ENCODE measurements at places on chromosomes 11 and 22.

DNA sequence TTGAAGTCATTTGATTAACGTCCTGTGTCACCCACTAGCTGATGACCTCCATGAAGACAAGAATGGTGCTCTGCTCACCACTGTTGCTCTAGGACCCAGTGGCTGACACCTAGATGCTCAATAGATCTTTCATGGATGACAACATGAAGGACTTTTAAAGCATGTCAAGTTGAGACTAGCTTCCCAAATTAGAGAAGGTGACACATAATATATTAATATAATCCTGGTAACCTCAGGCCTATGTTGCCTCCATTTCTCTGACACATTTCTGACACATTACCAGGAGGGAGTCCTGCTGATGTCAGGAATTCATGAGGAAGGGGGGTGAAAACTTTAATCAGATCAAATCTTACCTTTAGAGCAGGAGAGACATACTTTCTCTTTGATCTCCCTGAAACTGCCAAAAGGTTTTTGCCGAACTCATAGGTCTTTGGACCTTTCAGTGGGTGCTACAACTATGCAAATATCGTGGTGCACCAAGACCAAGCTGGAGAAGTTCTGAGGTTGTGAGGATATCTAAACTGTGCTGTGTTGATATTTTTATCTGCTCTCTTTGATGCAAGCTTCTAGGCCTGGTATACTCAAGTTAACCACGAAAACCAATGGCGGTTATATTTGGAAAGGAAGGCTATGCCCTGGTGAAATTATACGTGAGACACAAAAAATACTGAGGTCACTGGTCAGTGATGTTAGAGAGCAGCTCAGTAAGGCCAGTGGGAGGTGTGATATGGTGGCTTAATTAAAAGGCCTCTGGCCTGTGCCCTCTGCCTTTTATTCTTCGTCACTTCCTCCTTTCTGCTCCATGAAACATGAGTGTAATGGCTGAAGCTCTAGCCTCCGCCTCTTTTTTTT lies 13.2 kb upstream of the AMPD3 start:
- no peak overlapping the region for H3K4me3 ChIP-seq
- H3K27ac ChIP-seq, result no peak overlapping the region
- H3K27me3 ChIP-seq, result no peaks in the 10 kb centered on the region
- DNase-seq, result no peak
- H3K4me1 ChIP-seq, result peaks cover 13% of the 10 kb centered on the region
- H3K36me3 ChIP-seq, result no peaks in the 10 kb centered on the region

DNA sequence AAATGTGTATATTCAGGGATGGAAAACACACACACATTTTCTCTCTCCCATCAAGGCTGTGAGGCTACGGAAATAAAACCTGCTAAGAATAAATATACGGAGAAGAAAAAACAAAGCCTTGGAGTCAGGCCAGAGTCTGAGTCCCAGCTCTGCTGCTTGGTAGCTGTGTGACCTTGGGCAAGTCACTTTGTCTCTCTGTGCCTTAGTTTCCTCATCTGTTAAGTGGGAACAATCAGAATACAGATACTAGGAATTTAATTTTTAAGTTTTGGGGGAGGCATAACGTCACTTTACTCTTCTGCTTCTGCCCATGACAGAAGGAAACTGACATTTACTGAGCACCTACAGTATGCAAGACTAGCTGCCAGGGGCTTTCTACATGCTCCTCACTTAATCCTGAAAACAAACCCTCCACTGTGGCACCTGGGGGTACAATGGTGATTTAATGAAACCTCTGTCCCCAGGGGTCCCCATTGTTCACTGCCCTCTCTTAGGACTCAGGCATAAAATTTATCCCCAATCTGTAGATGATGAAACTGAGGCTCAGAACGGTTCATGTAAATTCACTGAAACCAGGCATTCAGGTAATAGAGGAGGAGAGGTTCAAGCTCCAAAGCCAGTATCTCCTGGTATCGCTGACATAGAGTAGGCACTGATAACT lies 131.9 kb upstream of the SERPIND1 start:
- H3K36me3 ChIP-seq, result no peaks in the 10 kb centered on the region
- H3K4me3 ChIP-seq, result no peak overlapping the region
- H3K4me1 ChIP-seq, result no peaks in the 10 kb centered on the region
- no peak overlapping the region for H3K27ac ChIP-seq

DNA sequence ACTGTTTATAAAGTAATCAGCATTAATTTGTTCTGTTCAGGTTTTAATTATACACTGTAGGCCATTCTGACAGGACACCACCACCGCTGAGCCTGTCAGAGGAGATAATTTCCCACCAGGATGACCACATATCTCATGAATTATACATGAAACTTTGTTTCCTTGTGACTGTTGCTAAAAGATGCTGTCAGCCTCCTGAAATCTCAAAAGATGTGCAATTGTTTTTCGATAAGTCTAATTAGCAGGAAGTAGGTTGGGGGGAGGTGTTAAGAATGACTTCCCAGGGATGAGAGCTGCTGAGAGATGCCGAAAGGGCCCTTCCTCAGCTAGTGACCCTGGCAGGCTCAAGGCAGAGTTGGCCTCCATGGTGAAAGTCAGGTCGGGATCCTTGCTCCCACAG lies 485.4 kb downstream of the SOX6 start:
- DNase-seq, result no peak
- peaks cover under 1% of the 10 kb centered on the region for H3K27me3 ChIP-seq
- no peak overlapping the region for H3K4me3 ChIP-seq
- H3K36me3 ChIP-seq, result no peaks in the 10 kb centered on the region
- no peak overlapping the region for H3K27ac ChIP-seq
- no peaks in the 10 kb centered on the region for H3K4me1 ChIP-seq

GRCh38 chr11:124892750-124893454 lies 4.8 kb downstream of the ROBO4 start:
- H3K4me1 ChIP-seq, result peaks cover 28% of the 10 kb centered on the region
- peaks cover 2% of the 10 kb centered on the region for H3K27me3 ChIP-seq
- no peak overlapping the region for H3K4me3 ChIP-seq
- no peak overlapping the region for H3K27ac ChIP-seq

- H3K4me3 ChIP-seq, result no peak overlapping the region
- no peak for DNase-seq
- H3K4me1 ChIP-seq, result no peaks in the 10 kb centered on the region
- H3K27ac ChIP-seq, result no peak overlapping the region
- peaks cover 2% of the 10 kb centered on the region for H3K27me3 ChIP-seq
These were observed 13.0 kb upstream of the OPCML start for GRCh38 chr11:133545199-133545803.

GRCh38 chr22:22942511-22943329 lies 55.1 kb downstream of the IGLL5 start:
- H3K4me3 ChIP-seq, result no peak overlapping the region
- H3K27me3 ChIP-seq, result peaks cover 19% of the 10 kb centered on the region
- H3K27ac ChIP-seq, result no peak overlapping the region
- no peaks in the 10 kb centered on the region for H3K4me1 ChIP-seq
- peak; percentile 72 for DNase-seq
- H3K36me3 ChIP-seq, result no peaks in the 10 kb centered on the region

- no peaks in the 10 kb centered on the region for H3K4me1 ChIP-seq
- no peak for DNase-seq
- no peak overlapping the region for H3K27ac ChIP-seq
These were observed 46.9 kb upstream of the SESN3 start for GRCh38 chr11:95277868-95278267.

- H3K27ac ChIP-seq, result no peak overlapping the region
- no peak for DNase-seq
- H3K36me3 ChIP-seq, result peaks cover 10% of the 10 kb centered on the region
- peaks cover 22% of the 10 kb centered on the region for H3K4me1 ChIP-seq
- H3K4me3 ChIP-seq, result no peak overlapping the region
These were observed 141.4 kb downstream of the FBXO7 start for GRCh38 chr22:32615874-32616564.

- H3K27ac ChIP-seq, result peak overlapping the region; percentile 77
- no peaks in the 10 kb centered on the region for H3K36me3 ChIP-seq
- H3K27me3 ChIP-seq, result peaks cover 5% of the 10 kb centered on the region
- H3K4me1 ChIP-seq, result peaks cover 22% of the 10 kb centered on the region
- peak overlapping the region; percentile 57 for H3K4me3 ChIP-seq
These were observed 38.1 kb downstream of the AHNAK start for GRCh38 chr11:62508336-62509058.

DNA sequence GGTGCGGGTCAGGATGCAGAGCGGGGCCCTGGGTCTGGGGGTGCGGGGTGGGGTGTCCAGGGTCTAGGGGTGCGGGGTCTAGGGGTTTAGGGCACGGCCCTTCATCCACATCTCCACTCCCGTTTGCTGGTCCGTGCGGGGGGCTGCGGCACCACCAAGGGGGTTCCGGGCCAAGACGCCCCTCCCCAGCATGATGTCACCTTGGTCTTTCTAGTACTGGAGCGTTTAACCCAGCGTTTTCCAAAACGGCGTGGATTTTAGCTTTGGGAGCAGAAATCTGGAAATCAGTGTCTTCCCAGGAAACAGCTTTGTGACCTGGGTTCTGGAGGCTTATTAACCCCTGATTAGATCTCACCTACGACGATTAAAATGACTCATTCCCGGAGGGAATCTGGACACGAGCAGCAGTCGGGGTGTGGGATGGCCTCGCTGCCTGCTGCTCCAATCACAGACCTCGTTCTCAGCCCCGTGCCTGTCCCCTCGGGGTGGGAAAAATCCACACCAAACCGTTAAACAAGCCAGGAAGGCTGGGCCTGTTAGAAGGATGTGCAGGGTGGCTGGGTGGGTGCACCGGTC lies 759 bp downstream of the AP2A2 start:
- H3K36me3 ChIP-seq, result peaks cover 13% of the 10 kb centered on the region
- peak; percentile 72 for DNase-seq
- no peaks in the 10 kb centered on the region for H3K27me3 ChIP-seq
- peak overlapping the region; percentile 91 for H3K4me3 ChIP-seq

- H3K27me3 ChIP-seq, result peaks cover 26% of the 10 kb centered on the region
- no peak overlapping the region for H3K27ac ChIP-seq
- H3K36me3 ChIP-seq, result no peaks in the 10 kb centered on the region
- H3K4me3 ChIP-seq, result no peak overlapping the region
These were observed 2.0 kb upstream of the KRTAP5-10 start for GRCh38 chr11:71563406-71563805.

GRCh38 chr11:1373536-1374214 lies 16.1 kb upstream of the BRSK2 start:
- peaks cover 14% of the 10 kb centered on the region for H3K4me1 ChIP-seq
- DNase-seq, result no peak
- no peak overlapping the region for H3K27ac ChIP-seq
- peaks cover 20% of the 10 kb centered on the region for H3K27me3 ChIP-seq

- H3K4me1 ChIP-seq, result peaks cover 23% of the 10 kb centered on the region
- H3K27me3 ChIP-seq, result no peaks in the 10 kb centered on the region
- peak; percentile 44 for DNase-seq
- H3K36me3 ChIP-seq, result no peaks in the 10 kb centered on the region
- no peak overlapping the region for H3K4me3 ChIP-seq
These were observed 17.9 kb downstream of the TUB start for GRCh38 chr11:8098879-8099278.

DNA sequence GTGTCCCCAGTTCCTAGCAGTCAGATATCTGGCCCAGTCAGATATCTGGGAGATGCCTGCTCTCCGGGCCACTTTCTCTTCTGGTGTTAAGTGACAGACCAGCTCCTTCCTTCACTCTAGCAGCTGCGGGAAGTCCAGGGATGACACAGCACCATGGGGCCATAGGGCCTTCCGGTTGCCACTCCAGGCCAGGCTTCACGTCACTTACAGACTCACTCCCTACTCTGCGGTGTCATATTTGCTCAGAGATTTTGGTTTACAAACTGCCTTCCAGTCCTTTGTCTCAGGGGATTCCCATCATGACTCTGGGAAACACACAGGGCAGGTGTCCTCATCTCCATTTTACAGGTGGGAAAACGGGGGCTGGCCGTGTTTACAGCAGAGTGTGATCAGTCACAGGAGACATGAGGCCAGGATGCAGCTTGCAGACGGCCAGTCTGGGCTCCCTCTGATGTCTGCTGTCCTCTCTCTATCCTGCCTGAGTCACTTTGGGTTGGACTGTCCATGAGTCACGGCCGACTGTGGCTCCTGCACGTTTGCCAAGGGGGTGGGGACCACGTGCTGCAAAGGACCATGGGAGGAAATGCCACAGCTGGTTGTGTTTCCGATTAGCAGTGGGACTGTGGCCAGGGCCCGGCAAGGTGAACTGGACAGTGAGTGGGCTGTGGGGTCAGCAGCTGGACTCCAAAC lies 8.2 kb upstream of the TBC1D22A start:
- H3K27me3 ChIP-seq, result peaks cover 3% of the 10 kb centered on the region
- H3K4me3 ChIP-seq, result peak overlapping the region; percentile 85
- peaks cover 16% of the 10 kb centered on the region for H3K36me3 ChIP-seq
- peak; percentile 98 for DNase-seq
- H3K27ac ChIP-seq, result peak overlapping the region; percentile 100

DNA sequence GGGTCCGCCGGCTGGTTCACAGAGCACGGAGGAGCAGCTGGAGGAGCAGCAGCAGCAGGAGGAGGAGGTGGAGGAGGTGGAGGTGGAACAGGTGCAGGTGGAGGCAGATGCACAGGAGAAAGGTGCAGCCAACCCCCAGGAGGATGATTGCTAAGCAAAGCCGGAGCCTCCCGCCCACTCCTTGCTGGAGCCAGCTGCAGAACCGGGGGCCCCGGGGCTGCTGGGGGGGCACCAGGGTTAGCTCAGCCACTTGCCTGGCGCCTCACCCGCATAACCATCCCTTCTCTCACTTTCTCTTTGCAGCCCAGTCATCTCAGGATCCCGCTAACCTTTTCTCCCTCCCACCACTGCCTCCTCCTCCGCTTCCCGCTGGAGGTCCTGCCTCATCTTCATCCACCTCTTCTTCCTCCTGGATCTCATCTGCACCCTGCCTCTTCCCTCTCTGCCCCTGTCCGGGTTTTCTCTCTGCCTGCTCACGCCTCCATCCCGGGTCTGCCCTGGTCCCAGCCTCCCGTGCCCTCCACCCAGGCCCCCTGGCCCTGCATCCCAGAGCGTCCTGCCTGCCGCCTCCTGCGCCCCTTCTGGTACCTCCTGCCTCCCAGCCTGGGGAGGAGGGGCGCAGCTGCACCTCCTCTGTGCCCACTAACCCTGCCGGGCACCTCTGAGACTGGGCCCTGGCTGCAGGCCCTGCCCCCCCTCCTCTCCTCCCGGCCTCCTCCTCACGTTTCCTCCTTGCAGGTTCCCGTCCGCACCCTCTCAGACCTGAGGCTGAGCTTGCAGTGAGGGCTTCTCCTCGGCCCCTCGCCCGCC lies 9.5 kb downstream of the KCTD17 start:
- H3K36me3 ChIP-seq, result peaks cover 5% of the 10 kb centered on the region
- no peak overlapping the region for H3K27ac ChIP-seq
- H3K4me1 ChIP-seq, result no peaks in the 10 kb centered on the region
- H3K27me3 ChIP-seq, result no peaks in the 10 kb centered on the region

- no peak for DNase-seq
- H3K4me3 ChIP-seq, result no peak overlapping the region
- H3K4me1 ChIP-seq, result no peaks in the 10 kb centered on the region
These were observed 41.8 kb upstream of the TH start for GRCh38 chr11:2213384-2213842.

DNA sequence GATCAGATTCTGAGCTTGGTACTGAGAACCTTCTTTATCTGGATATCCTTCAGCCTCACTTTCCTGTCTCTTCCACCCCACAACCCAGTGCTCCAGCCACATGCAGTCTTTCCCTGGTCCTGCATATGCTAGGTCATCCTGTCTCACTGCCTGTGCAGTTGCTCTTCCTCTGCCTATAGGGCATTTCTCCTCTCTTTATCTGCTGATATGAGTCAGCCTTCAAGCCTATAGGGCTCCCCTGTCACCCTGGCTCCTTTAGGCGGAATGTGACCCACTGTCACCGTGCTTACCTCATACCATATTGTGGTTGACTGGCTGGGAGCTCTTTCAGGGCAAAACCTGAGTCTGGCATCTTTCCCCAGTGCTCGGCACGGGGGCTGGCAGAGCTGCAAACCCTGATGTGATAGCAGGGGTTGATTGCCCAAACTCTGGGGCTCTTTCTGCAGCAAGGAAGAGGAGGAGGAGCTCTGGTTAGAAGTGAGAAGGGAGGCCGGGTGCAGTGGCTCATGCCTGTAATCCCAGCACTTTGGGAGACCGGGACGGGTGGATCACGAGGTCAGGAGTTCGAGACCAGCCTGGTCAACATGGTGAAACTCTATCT lies 26.3 kb downstream of the MEI1 start:
- no peak overlapping the region for H3K4me3 ChIP-seq
- H3K27ac ChIP-seq, result no peak overlapping the region
- H3K4me1 ChIP-seq, result peaks cover 9% of the 10 kb centered on the region

Data from HFFc6 (cell line).